SK-N-SH (cell line): ENCODE measurements at places on chromosomes 13 and 19. TPM values are rescaled to one million over a fixed set of nuclear protein-coding genes. Genes with fewer than 3 reads are reported as not detected.

Gene KCNC3
- 0.26 and 0.30 TPM in 2 replicates for polyA plus RNA-seq

DNA sequence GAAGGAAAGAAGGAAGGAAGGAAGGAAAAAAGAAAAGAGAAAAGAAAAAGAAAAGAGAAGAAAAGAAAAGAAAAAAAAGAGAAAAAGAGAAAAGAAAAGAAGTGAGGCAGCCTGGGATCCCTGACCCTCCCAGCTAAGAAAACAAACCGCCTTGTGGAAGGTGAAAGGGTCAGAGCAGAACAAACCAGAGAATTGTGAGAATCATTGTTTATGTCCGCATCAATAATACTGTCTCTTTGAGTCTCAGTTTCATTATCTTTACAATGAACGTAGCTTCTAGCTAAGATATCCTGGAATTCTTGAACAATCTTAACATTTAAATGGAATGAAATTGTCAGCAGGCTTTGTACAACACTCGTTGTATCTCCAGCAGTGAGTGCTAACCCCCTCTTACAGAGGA lies 66.4 kb upstream of the SERP2 start:
- no peaks in the 10 kb centered on the region for H3K27me3 ChIP-seq
- H3K36me3 ChIP-seq: no peaks in the 10 kb centered on the region

GRCh38 chr13:41179593-41180250 lies 14.6 kb downstream of the KBTBD7 start:
- H3K4me1 ChIP-seq: no peaks in the 10 kb centered on the region
- no peaks in the 10 kb centered on the region for H3K36me3 ChIP-seq
- no peak for DNase-seq
- H3K27me3 ChIP-seq: no peaks in the 10 kb centered on the region

GRCh38 chr13:112374271-112374670 lies 1.9 kb upstream of the SPACA7 start:
- DNase-seq: no peak
- H3K4me1 ChIP-seq: no peaks in the 10 kb centered on the region
- H3K27ac ChIP-seq: no peak overlapping the region
- peaks cover 14% of the 10 kb centered on the region; the same call in 1 of the 2 replicates for H3K27me3 ChIP-seq

Gene IGSF23
- polyA plus RNA-seq: 0.08 and 0.10 TPM in 2 replicates

Gene SYCN
- not detected in 2 replicates for polyA plus RNA-seq

- H3K4me3 ChIP-seq: peak overlapping the region; percentile 94; the same call in 1 of the 2 replicates
- H3K36me3 ChIP-seq: peaks cover 27% of the 10 kb centered on the region; the same call in 1 of the 2 replicates
- peaks cover 19% of the 10 kb centered on the region; the same call in 1 of the 2 replicates for H3K4me1 ChIP-seq
- no peak for DNase-seq
- H3K27ac ChIP-seq: no peak overlapping the region; the same call in 1 of the 2 replicates
These were observed 2.5 kb downstream of the CDC34 start for GRCh38 chr19:534088-534487.

Gene ATP4A
- not detected in 2 replicates for polyA plus RNA-seq

- no peaks in the 10 kb centered on the region for H3K27me3 ChIP-seq
- peaks cover 10% of the 10 kb centered on the region for H3K4me1 ChIP-seq
- no peak for DNase-seq
- peak overlapping the region; percentile 84 for H3K27ac ChIP-seq
- H3K36me3 ChIP-seq: no peaks in the 10 kb centered on the region
These were observed 98.1 kb downstream of the SERP2 start for GRCh38 chr13:44471686-44472085.

DNA sequence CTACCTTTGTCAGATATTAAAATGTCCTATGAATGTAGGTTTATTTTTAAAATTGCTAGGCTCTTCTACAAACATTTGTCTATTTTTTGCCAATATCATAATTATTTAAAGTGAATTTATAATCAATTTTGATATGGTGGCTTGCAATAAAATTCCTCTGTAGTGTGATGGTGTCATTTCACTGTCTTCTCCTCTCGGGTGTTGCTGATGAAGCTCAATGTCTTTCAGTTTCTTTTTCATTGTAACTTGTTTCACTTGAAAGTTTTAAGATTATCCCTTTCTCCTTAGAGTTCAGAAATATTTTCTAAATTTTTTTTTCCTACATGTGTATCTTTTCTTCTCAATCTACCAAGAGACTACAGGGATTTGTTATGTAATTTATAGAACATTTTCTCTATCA lies 267.1 kb upstream of the EDNRB start:
- no peak overlapping the region for H3K27ac ChIP-seq
- no peak overlapping the region for H3K4me3 ChIP-seq
- H3K4me1 ChIP-seq: no peaks in the 10 kb centered on the region
- no peak for DNase-seq

Gene CATSPERD
- polyA plus RNA-seq: not detected in 2 replicates

Gene ANKLE1
- polyA plus RNA-seq: 2.2 and 2.6 TPM in 2 replicates

Gene PBX4
- 5.1 and 6.4 TPM in 2 replicates for polyA plus RNA-seq

DNA sequence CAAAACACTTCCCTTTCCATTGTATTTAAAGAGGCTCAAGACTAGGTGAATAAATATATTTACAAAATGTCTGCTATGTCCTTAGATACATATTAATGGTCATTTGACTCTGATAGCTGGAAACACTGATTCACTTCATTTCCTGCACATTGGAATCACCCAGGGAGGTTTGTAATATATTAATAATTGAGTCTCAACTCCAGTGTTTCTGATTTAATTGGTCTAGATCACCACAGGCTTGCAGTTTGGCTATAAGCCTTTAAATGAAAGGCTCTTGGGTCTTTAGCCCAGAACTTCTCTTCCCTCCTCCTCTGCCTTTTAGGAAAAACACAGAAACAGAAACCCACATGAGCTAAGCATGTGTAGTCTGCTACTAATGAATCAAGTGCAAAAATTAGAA lies 378.0 kb downstream of the TBC1D4 start:
- no peaks in the 10 kb centered on the region for H3K4me1 ChIP-seq
- H3K36me3 ChIP-seq: no peaks in the 10 kb centered on the region
- no peak overlapping the region for H3K27ac ChIP-seq
- H3K4me3 ChIP-seq: no peak overlapping the region

DNA sequence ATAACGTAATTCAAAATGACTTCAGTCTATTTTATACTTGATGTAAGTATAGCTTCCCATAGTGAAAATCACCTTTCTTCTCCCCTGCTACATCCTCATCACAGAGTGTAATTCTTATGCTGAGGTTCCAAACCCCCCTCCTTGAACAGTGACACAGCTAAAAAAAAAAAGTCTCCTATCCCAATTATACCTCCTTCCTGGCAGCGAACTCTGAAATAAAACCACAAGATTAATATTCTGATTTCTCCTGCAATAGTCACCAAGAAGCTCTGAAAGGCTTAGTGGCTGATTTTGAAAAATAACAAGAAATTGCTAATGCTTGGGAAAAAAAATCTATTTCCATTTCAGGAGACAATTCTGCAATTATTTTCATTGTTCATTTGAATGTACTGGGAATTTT lies 36.3 kb downstream of the EFNB2 start:
- peaks cover 18% of the 10 kb centered on the region for H3K4me1 ChIP-seq
- DNase-seq: no peak
- H3K36me3 ChIP-seq: peaks cover 7% of the 10 kb centered on the region
